ENCODE measurements at places on chromosomes 2 and 18.

GRCh38 chr18:42082415-42083234 lies 127.6 kb downstream of the PIK3C3 start:
- DNase-seq = no peak

DNA sequence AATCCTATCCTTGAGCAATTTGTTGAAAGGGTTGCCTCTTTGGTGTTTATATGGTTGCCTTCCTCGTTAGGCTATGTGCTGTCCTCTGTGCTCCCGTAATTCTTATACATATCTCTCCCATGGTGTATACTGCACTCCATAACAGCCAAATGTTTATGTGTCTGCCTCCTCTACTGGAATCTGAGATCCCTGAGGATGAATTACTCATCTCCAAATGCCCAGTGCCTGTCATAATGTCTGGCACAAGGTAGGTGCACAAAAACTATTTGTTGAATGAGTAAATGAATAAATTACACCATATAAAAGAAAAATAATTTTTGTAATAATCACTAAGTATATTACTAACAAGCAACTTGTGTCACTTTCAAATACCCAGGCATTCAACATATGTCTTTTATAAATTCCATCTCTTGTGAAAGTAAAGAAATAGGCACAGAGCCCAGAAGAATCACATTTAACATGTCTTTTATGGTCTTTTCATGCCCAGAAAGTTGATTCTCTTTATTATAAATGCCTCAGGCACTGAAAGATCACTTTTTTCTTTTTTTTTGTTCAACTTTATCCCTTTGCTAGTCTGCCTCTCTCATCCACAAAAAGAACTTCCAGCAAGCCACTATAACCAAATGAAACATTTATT lies 164.9 kb downstream of the CCDC148 start:
- DNase-seq = no peak

GRCh38 chr2:11757101-11757500 lies 10.7 kb downstream of the LPIN1 start:
- no peak for DNase-seq

GRCh38 chr2:174121175-174121574 lies 127.2 kb downstream of the OLA1 start:
- DNase-seq = no peak

DNA sequence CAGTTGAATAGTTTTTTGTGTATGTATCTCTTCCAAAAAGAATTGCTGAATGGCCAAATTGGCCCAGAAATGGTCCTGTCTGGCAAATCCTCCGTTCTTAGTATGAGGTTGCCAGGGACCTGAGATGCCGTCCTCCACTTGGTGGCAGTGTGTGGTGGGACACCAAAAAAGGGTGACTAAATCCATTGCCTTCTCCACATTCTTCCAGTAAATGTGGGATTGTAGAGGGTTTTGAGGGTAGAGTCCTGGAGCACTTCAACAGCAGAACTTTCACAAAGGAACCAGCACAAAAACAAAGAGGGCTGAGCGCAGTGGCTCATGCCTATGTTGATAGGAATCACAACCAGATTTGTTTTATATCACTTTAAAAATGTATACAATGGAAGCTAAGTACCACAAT lies 199.9 kb downstream of the BCL2 start:
- peak; percentile 33 for DNase-seq

DNA sequence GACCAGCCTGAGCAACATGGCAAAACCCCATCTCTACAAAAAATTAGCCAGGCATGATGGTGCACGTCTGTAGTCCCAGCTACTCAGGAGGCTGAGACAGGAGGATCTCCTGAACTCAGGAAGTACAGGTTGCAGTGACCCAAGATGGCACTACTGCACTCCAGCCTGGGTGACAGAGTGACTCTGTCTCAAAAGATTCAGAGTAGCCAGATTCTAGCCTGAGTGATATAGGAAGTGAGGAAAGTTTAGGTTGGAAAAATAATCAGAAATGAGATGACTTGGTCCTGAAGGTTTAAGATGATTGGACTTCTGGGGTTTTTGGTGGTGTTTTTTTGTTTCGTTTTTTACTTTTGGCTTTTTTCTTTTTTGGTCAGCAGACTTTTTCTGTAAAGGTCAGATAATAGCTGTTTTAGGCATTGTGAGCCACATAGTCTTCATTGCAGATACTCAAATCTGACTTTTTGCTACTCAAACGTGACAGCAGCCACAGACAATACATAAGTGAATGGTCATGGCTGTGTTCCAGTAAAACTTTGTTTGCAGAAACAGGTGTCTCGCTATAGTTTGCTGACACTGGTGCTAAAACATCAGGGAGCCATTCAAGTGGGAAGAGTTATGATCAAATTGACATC lies 104.1 kb upstream of the UBXN4 start:
- DNase-seq = no peak

- no peak for DNase-seq
Observed at GRCh38 chr2:86138736-86139625, 32.9 kb downstream of the PTCD3 start.

GRCh38 chr2:190781604-190782198 lies 98.9 kb upstream of the GLS start:
- DNase-seq = peak; percentile 65

DNA sequence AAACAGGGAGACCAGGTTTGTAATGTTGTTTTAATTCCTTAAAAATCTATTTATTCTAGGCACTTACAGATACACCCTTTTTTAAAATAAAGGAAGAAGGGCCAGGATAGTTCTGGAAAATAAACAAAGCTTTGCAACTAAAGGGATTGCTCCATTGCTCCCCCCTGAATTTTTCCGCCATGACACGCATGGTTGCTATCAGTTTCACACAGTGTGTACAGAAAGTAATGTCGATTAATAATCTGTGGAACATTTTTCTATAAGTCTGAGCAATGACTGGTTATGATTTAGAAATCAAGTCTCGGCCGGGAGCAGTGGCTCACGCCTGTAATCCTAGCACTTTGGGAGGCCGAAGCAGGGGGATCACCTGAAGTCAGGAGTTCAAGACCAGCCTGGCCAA lies 90.8 kb downstream of the GAREM1 start:
- DNase-seq = no peak

DNA sequence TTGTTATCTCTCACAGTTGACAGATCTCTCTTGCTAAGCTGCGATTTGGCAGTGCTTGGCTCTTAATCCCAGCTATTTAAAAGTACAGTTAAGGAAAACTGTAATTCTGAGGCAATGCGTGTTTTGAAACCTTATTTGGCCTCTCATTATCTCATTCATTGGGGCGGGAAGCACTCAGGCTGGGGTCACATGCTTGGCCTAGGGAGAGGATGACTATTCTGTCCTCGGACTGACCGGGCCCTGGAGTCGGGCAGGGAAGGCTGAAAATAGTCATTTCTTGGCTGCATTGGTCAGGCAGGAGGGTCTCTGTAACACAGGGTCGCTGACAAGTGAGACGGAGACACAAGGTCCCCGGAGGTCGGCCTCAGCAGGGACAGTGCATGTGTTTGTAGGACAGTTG lies 20.2 kb upstream of the EMILIN2 start:
- DNase-seq = no peak

DNA sequence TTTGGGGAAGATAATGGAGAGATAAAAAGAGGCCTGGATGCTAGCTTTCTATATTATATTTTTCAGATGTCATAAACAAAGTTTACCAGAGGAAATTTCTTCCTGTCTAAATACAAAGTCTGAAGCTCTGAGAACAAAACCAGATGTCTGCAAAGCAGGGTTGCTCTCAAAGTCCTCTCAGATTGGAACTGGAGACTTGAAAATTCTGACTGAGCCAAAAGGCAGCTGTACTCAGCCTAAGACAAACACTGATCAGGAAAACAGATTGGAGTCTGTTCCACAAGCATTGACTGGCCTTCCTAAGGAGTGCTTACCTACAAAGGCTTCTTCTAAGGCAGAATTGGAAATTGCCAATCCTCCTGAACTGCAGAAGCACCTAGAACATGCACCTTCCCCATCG lies 25.1 kb downstream of the KDM3A start:
- DNase-seq = no peak

DNA sequence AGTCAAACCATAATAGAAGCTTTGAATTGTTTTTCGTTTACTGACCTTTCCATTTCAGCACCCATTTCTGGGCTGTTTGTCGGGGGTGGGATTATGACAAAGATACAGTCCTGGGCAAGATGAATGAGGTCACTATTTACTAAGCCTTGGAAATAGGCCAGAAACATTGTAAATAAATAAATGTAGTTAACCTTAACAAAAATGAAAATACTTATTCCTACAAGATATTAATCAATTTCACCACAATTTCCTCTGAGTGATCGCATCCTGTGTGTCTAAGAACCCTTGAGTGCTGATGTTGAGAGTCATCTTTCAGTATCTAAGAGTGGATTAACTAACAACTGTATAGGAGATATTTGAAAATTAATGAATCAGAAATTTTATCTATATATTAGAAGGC lies 14.0 kb downstream of the ITGA4 start:
- DNase-seq = no peak

DNA sequence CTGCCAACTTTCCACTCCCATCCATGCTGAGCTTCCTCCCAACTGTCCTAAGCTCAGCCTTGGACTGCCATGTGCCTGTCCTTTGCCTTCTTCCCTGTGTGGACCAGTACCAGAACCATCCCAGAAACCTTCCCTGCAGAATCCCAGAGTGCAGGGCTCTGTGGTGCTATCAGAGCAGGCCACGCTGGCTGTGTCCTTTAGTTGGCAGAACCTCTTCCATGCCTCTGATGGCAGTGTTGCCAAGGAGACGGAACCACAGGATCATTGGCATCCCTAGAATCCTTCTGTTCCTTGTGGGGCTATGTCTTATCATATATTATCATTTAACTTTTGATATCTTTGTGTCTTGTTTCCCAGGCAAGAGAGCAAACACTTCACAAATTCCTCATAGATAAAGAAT lies 73.0 kb upstream of the NOSTRIN start:
- no peak for DNase-seq

DNA sequence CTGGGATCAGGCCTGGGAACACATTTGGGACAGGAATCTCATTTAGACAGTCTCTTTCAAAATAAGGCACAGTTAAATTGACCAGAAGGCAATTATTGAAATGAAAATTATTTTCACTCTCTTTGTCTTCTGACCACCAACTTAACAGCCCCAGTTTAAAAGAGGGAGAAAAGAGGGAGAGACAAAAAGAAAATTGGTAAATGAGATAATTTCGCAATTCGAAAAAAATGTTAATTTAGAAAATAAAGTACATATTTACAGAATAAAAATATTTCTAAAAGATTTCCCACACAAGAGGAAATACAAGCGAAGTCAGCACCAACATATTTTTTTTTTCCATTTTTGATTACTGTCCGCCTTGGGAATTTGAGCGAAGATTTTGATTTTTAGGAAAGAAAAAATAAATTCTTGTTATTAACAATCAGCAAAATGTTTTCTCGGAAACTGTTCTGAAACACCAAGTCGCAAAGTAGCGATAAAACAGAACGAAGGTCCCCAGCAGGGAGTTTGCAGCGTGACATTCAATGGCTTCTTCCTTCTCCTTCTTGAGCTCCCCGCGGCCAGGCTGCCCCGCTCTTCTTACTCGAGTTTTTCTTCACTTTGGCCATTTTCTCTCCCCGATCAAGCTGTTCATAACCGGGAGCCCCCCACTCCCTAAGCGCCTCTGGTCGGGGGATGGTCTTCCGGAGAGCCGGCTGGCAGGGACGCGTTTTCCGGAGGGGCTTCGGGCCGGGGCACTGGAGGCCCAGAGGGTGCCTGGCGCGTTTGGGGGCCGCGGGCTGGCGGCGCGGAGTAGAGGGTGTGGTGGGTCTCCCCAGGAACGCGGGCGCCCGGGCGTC lies 5.0 kb downstream of the SP9 start:
- no peak for DNase-seq

DNA sequence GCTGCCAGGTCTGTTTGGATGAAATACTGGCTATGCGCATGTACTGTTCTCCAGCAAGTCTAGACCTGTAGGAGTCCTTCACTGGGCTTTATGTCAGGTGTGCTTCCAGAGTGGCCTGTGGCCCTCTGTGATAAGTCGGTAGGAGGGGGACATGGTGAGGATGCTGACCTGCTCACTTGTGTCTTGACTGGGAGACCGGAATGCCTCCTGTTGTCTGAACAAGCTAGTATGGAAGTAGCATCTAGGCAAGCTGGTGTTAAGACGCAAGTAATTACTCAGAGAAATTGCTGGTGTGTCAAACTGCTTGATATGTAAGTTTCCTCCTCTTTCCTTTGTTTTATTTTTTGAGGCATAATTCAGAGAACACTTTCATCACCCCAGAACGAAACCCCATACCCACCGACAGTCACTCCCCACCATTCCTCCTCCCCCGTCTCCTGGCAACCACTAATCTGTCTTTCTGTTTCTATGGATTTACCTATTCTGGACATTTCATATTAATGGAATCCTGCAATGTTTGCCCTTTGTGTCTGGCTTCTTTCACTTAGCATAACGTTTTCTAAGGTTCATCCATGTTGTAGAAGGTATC lies 76.4 kb downstream of the TMEM247 start:
- no peak for DNase-seq

DNA sequence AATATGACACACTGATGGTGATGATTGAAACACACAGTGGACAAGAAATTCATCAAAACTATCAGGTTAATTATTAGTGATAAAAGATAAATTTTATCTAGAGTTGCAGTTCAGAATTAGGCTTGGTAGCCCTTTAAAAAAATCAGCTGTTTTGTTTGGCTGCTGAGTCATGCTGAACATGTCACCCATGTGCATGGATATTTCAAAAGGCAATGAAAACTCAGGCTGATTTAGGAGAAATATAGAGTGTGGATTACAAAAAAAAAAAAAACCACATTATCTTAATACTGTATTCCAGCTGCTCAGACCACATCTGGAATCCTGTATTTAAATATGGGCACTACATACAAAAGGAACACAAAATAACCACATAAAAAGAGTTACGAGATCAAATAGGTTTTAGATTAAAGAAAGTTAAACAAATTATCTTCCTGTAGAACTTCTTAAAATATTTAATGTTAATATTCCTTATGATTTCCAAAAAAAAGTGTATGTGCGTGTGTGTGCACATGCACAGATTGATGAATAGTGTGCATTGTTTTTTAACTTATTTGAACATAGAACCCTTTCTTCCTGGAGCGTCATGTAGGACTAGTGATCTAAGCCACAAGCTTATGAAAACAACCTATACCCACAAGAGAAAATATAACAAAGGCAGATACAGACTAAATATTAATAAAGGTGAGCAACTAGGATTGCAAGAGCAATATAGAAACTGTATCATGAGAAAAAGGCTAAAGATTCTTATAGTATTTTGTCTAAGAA lies 186.2 kb downstream of the STK39 start:
- no peak for DNase-seq

GRCh38 chr2:74573747-74574562 lies 19.4 kb downstream of the DOK1 start:
- peak; percentile 56 for DNase-seq

- no peak for DNase-seq
Observed at GRCh38 chr2:221443645-221444044, 128.5 kb downstream of the EPHA4 start.

DNA sequence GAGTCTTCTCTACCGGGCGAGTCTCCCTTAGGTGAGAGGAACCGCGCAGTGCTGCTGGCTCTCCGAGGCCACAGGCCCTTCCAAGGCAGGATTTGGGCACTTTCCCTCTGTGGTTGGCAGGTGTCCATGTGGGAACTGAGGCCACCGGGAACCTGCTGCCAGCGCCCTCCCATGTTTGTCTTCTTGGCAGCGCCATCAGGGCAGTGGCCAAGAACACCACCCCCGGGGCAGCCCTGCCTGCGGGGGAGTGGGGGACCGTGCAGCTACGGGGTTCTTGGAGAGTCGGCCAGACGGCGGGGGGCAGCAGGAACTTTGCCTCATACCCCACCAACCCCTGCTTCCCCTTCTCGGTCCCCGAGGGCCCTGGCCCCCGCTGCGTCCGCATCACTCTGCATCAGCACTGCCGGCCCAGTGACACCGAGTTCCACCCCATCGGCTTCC lies 10.0 kb downstream of the CAPN10 start:
- no peak for DNase-seq

Measured in activated CD4-positive, alpha-beta T cell treated with anti-CD3 and anti-CD28 coated beads, Interleukin-2, amount 10 ng/mL, durations not matched to agents 7 days and 5 days (primary cell).